ENCODE measurements at places on chromosomes 2 and 18.

- DNase-seq: no peak
These were observed 51.7 kb downstream of the SNTG2 start for GRCh38 chr2:1002350-1002749.

- no peak for DNase-seq
These were observed 71.2 kb downstream of the MAP4K4 start for GRCh38 chr2:101768556-101769220.

DNA sequence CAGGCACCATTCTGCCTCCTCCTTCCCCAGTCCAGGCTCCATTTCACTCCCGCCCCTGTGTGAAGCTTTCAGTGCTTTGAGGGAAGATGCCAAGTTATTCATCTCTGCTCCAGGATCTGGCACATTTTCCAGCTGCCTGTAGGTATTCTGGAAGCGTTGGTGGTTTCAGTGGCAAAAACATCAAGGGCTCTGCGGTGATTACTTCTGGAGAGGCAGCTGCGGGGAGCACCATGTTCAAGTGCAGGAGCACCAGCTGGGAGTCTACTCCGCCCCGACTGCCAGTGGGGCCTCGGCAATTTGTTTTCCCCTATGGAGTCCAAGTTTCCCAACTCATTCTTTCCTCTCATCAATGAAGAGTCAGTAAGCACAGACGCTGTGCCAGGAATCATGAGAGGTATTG lies 211.7 kb downstream of the CLIP4 start:
- DNase-seq: no peak

- no peak for DNase-seq
These were observed 44.0 kb downstream of the ITGB6 start for GRCh38 chr2:160156100-160156499.

DNA sequence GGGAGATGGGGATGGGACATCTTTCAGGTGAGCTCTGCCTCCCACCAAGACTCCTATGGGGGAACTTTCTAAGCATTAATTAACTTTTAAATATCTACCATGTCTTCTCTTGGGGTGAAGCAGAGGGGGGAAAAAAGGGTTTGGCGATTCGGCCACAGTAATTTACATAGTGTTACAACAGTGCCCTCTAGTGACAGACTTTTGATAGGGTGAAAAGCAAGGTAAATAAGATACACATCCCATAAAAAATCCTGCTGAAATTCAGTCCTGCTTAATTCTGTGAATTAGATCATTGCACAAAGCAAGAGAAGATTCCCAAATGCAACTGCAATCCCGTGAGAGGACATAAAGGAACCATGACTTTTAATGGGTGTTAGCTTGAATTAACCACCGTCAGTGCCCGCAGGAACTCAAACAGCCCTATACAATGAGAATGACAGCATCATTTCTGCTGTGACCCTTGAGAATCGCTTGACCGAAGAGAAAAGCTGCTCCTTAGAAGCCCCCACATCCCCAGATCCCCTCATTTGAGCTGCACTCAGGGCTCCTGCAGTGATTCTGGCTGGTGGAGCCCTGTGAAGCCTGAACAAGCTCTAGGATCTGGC lies 32.8 kb downstream of the FAM124B start:
- no peak for DNase-seq

- no peak for DNase-seq
These were observed 49.5 kb downstream of the ATIC start for GRCh38 chr2:215361211-215361875.

GRCh38 chr2:235605312-235606003 lies 111.6 kb downstream of the AGAP1 start:
- peak; percentile 57 for DNase-seq

DNA sequence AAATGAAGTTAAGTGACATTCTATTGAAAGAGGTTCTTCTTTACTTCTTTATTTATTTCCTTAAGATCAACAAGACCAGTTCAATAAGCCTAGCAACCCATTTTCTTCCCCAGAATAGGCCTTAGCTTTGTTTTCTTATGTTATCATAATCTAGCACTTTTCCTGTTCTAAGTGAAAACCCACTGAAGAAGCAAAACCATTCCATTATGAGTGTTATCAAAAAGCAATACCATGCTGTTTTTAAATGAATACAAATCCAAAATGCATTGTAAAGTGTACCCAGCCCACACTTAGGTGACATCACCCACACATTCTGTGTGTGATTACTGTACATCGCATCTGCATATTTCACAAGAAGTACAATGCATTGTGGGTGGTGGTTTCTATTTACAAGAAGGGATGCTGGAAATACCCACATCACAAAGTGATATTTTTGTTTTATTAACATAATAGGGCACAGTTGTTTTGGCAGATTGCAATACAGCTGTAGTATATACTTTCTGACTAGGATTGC lies 679.5 kb downstream of the KCNJ3 start:
- no peak for DNase-seq

GRCh38 chr18:22332590-22332989 lies 85.1 kb downstream of the CTAGE1 start:
- DNase-seq: no peak

GRCh38 chr2:149080971-149081370 lies 42.5 kb downstream of the LYPD6B start:
- no peak for DNase-seq

GRCh38 chr2:162256591-162256991 lies 13.3 kb upstream of the FAP start:
- no peak for DNase-seq

- no peak for DNase-seq
These were observed 19.7 kb upstream of the IL18R1 start for GRCh38 chr2:102335871-102336366.

DNA sequence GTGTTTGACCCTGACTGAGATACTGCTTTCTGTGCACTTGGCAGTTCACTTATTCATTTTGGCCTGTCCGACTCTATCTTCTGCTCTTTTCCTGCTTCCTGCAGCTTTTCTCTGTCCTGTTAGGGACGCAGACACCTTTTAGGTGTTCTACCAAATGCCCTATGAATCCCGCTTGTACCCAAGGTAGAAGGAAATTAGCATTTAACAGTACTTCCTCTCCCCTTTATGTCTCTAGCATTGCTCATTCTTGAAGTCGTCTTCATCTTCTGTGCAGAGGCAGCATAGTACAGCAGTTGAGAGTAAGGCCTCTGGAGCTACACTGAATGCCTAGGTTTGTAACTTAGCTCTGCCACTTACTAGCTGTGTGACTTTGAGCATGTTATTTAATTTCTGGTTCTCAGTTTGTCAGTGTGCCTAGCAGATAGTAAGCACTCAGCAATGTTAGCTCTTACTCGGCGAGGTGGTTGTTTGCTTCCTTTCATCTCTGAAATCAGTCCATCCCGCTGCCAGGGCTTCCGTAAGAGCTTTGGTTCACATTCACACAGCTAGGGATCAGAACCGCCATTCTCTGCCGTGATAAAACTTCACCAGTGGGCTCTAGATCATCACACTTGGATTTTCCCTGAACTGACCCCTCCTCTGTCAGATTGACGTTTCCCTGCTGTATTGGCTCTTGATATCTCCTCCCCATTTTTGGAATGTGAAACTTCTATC lies 1.4 kb downstream of the CCT7 start:
- DNase-seq: no peak

- DNase-seq: no peak
These were observed 41.4 kb downstream of the PDIA6 start for GRCh38 chr2:10770956-10771750.

DNA sequence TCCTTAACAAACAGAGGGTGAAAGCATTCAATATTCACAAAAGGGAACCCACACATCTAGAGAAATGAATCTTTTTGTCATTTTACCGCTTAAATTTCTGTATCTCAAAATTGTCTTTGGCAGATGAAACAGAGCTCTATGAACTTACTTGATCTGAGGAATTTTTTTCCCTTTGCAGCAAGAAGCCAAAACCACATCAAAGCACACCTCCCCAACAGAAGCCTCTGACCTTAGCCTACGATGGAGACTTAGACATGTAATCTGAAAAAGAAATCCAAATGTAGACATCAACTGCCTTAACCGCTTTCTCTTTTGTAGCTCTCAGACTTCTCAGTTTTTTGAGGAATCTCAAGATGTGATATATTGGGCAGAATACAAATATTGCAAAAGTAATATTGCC lies 287.9 kb upstream of the HNMT start:
- DNase-seq: no peak

DNA sequence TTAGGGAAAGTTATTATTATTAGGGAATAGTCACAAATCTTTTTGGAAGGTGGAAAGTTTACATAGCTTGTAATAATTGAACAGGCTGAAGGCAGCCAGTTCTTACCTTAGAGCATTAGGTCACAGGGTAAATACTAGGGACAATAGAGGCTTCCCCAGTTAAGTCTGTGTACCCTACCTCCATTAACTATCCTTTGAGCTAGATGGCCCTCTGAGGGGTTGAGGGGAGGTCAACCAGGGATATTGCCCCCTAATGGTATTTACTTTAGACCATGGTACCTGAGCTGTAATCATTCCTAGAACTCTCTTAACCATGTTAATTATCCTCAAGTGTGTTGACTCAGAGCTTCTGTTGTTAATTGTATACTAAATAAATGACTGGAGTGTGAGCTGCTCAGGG lies 120.5 kb upstream of the SCN7A start:
- no peak for DNase-seq

DNA sequence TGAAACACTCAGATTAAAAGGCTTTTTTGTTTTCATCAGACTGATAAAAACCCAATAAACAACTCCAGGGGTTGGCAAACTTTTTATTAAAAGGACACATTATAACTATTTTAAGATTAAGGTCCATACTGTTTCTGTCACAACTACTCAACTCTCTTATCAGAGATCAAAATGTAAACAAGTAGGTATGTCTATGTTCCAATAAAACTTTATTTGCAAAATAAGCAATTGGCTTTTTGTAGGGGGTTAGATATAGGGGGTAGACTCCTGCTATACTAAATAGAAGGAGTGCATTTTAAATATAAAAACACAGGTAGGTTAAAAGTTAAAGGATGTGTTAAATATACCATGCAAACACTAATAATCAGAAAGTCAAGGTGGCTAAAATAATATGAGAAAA lies 174.0 kb downstream of the MBD5 start:
- no peak for DNase-seq

DNA sequence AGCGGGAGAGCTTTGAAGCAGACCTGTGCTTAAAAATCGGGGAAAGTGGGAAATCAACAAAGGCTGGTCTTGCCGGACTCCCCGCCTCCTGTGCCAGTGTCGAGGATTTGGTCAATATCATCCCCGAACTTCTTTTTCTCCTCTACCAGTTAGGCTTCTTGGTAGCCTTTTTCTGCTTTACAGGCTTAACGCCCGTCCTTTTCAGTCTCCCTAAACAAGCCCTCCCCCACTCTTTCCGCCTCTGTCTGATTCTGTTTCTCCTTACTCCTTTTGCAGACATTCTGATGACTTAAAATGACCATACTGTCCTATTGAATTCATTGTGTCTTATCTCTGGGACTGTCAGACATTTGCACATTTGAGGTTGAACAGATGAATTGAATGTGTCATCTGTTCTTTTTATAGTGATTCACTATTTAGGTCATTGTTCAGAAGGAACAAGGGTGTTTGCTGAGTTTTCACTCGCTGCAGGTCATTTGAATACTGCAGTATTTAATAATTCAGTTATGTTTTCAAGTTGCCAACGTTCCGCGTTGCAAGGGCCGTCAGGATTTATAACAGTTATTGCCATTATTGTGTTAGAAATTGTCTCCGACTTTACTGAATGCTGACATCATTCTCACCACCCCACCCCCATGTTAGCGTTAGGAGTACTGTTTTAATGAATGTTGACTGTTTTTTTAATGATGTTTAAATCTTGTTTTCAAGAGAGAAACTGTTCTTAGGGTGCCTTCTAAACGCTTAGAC lies 1.1 kb downstream of the ITGAV start:
- no peak for DNase-seq

DNA sequence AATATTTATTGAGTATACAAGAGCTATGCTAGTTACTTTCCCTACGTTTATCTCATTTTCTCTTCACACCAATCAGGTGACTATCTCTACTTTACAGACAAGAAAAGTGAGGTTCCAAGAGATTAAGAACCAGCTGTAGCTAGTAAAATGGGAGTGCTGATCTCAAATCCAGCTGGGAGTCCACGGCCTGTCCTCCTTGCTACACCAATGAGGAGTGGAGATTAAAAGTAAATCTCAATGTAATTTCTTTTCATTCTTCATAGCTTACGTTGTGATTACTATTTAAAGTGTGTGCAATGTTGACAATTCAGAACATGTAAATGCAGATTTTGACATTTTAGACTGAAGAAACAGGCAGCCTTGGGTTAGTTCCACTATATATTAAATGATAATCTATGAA lies 53.9 kb upstream of the NRP2 start:
- no peak for DNase-seq

GRCh38 chr2:239232195-239232578 lies 168.6 kb downstream of the HDAC4 start:
- DNase-seq: no peak

DNA sequence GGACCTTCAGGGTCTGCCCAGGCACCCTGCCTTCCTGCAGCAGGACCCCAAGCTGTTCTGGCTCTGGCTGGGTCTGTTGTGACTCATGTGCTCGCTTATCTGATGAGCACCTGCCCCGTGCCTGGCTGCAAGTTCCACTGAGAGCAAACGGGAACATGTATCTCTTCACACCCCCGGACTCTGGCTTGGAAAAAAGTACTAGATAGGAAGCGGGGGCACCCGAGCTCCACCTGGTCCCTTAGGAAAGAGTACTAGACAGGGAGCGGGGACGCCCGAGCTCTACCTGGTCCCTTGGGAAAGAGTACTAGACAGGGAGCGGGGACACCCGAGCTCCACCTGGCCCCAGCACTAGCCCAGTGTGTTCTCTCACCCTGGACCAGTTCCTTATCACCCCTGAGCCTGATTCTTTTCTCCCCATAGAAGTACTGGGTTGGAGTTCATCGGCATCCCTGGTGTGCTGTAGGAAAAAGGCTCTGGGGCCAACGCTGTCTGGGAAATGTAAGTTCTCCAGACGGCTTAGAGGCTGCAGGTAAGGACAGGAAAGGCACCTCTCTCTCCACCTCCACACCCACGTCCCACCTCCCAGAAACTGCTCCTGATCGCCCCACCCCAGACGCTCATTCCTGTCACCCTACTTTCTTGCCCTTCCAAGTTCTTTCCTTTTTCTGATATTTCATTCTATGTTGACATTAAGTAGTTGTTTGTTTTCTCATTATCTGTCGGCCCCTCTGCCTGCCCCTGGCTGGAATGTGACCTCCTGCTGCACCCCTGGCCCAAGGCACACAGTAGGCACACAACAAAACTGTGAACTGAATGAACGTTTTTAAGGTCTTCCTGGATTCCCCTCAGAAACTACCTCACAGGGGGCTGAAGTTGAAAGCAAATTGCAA lies 40.2 kb downstream of the HDAC4 start:
- no peak for DNase-seq
